ENCODE measurements at places on chromosomes 2 and 18. TPM values are rescaled to one million over a fixed set of nuclear protein-coding genes. Genes with fewer than 3 reads are reported as not detected.

C2orf68 gene
- total RNA-seq = 44.8 TPM

- no peak for DNase-seq
Observed at GRCh38 chr18:51195451-51196117, 1.9 kb downstream of the MEX3C start.

DNA sequence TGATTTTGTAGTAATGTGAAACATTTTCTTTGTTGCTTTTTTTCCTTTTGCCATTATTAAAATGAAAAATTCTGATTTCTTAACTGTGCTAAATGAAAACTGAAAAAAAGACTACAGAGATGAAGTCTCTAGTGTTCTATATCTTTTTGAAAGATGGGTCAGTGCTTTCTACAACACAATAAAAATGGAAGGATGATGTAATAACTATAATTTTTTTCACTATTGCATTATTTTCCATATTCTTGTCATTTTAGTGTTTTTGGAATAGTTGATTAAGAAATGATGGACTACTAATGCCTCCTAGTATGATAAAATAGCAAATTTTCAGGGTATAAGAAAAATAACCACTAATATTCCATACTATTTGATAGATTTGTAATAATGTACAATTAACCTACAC is 7.2 kb downstream of the PSMD14 start:
- DNase-seq = no peak

PPP1R7 gene
- 29.7 TPM for total RNA-seq

PIEZO2 gene
- 7.2 TPM for total RNA-seq

GRCh38 chr2:217436386-217436785 is 566.4 kb downstream of the TNS1 start:
- no peak for DNase-seq

MFSD2B gene
- not detected for total RNA-seq

GRCh38 chr2:208049006-208049405 is 23.7 kb upstream of the PLEKHM3 start:
- DNase-seq = no peak

MAP3K19 gene
- total RNA-seq = 0.40 TPM

FBXO48 gene
- 1.5 TPM for total RNA-seq

DNA sequence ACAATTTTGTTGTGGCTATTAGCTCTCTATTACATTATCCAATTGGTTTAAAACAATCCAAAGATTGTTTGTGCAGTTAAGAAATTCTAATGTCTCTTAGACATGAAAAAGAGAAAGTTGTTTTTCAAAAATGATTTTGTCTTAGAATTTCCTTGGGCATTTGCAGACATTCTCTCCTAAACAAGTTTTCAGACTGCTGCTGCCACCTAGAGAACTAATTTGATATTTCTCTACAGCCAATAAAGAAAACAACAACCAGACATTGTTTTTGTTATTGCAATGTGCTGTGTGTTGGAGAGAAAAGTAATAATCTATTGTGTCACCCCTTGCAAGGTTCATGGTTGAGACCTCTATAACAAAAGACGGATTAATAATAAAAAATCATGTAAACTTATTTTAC is 119.0 kb upstream of the SYT4 start:
- no peak for DNase-seq

APOB gene
- not detected for total RNA-seq

DNA sequence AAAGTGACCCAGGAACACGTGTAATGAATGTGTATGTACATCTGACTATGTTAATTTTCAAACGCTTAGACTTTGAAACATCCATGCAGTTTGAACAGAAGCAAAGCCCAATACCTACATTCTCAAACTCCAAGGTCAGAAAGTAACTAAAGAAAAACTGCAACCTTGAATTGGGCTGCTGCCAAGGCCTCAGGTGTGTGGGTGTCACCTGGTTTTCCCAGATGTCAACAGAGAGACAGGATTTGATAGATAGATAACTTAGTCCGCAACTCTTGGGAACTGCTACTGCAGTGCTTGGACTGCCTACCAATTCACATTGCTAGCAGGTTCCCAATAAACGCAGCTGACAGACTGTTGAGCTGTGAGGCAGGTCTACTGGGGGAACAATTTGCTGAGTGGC is 78.7 kb upstream of the PAPOLG start:
- DNase-seq = no peak

ACVR1C gene
- total RNA-seq = 0.59 TPM

DNA sequence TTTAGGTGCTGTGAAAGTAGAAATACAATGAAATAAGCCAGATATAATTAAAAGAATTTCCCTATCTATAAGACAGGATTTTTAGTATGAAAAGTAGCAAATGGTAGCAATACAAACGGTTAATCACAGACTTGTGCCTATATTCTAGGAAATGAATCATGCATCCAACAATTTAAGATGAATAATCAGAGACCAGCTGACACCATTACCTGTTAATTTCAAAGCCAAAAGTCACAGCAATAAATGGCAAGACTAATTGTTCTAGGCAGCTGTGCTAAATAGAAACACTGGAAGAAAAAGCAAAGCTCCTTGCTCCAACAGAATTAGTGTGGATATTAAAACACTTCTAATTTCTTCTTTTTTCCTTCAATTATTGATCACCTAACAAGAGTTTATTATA is 35.1 kb upstream of the MPP4 start:
- DNase-seq = no peak
